M059J (cell line): ENCODE measurements at places on chromosomes 12 and 14. TPM values are rescaled to one million over a fixed set of nuclear protein-coding genes. Genes with fewer than 3 reads are reported as not detected.

- DNase-seq: no peak
Observed at GRCh38 chr12:55572168-55572567, at the start of gene OR2AP1. Gene OR2AP1, plus strand, starts transcription at chr12:55572468. Its CDS starts 1,947 bp downstream, at chr12:55574415.

TAS2R7 gene
- total RNA-seq: not detected in 2 replicates

- DNase-seq: no peak
Observed at GRCh38 chr14:61632401-61632800, 62.9 kb upstream of the HIF1A start.

DNA sequence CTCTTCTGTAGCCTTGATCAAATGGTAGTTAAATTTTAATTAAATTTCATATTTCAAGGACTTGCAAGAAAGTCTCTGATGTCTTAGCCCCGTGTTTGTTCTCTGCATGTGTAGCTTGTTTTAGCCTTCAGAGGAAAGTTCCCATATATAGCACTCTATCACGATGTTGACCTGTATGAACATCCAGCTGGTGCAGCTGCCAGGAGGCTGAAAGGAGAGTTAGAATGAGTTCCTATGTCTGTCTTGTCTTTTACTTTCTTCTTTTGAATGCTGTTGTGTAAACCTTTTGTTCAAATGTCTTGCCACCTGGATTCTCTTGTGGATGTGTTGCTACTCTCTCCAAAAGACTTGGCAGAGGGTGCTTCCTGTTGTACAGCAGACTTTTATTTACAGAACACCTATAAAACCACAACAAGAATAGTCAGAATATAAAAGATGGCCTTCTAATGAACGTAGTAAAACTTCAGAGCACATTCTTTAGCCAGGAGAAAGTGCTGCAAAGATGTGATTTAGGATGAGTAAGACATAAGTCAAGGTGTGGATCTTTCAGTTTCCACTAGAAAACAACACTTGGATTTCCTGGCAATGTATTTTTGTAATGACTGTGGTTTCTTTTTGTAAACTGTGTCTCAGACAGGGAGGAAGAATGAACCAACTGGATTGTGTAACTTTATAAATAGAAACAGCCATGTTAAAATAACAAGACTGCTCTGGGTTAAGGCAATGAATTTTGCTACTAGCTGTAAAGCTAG is 17.2 kb downstream of the NAV3 start:
- DNase-seq: peak; percentile 84

MEG3 gene
- total RNA-seq: 16.3 and 21.9 TPM in 2 replicates

TNS2 gene
- total RNA-seq: 31.1 and 39.9 TPM in 2 replicates

DNA sequence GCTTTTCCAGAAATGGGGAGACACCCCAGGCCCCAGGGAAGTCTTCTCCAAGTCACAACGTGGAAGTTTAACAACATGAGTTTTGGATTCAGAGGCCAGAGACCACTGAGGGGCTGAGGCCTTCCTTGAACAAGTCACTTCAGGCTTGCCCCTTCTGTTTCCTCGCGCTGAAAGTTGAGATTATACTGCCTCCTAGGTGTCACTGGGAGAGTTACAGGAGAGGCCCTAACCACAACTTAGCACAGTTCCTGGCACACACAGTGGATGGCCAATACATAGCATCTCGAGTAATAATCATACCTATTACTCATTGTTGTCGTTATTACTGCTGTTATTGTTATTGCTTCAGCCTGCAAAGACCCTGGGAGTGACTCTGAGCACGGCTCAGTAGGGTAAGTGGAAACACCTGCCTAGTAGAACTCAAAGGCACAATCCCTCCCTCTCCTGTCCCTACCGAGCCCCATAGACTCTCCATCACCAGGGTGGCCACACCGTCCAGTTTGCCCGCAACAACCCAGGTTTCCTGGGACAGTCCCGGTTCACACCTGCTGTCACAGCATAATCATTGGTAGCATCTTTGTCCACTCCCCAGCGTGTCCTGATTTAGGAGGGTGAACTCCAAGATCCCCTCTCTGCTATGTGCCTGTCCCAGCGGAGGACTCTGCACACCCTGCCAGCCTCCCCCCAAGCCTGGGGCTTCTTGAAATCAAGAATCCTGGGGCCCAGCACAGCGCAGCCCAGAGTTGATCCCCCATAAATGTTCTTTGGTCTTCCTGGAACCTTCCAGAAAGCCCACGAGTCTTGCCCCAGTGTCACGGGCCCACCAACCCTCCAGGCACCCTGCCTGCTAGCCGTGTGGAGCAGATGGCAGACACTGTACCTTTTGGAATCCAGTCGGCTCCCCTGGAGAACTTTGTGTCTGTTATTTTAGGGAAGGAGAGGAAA is 85.0 kb downstream of the SYNE3 start:
- DNase-seq: no peak

ADSS1 gene
- 0.05 and 0.84 TPM in 2 replicates for total RNA-seq

- DNase-seq: no peak
Observed at GRCh38 chr14:59217011-59217410, 28.5 kb downstream of the DAAM1 start.

GRCh38 chr12:132282950-132283771 is 46.2 kb downstream of the GALNT9 start:
- DNase-seq: no peak

GRCh38 chr14:94005324-94006073 is 8.4 kb downstream of the CCDC197 start:
- DNase-seq: no peak

GRCh38 chr14:23572836-23573235 is 5.2 kb upstream of the AP1G2 start:
- no peak for DNase-seq
